NCI-H524 treated with DMSO at 0.1 percent for 48 hours (cell line): ENCODE measurements at places on chromosomes 5 and 9.

- no peak for DNase-seq
Measured at GRCh38 chr9:70951749-70952727, 169.4 kb downstream of the TRPM3 start.

GRCh38 chr5:168261227-168261571, 30.2 kb upstream of the WWC1 start:
- DNase-seq, result no peak

DNA sequence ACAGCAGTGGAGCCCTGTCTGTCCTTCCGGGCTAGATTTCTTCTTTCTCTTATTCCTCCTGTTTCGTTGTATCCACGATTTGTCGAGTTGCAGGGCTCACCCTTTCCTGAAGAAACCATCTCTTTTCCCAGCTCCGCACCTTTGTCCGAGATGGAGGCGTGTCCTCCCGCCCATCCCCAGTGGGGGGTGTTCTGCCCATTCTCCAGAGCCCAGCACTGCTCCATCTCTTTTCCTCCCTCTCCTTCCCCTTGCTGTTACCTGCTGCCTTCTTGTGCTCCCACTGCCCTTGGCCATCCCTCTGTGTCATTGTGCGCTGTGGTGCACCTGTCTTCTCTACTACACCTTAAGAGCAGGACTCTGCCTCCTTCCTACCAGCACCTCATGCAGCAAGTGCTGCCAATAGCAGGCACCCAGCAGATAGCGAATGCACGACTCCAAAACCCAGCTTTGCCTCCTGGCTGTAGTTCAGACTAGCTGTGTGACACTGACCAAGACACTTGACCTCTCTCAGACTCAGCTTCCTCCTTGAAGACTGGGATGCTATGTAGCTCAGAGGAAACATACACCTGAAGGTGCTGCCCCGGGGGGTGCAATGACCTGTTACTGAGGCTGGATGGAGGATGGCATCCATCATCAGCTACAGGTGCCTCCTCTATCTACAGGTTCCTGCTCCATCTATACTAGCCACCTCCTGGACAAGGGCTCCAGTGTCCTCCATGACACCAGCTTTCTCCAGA, 8.9 kb downstream of the OR13J1 start:
- DNase-seq, result no peak

DNA sequence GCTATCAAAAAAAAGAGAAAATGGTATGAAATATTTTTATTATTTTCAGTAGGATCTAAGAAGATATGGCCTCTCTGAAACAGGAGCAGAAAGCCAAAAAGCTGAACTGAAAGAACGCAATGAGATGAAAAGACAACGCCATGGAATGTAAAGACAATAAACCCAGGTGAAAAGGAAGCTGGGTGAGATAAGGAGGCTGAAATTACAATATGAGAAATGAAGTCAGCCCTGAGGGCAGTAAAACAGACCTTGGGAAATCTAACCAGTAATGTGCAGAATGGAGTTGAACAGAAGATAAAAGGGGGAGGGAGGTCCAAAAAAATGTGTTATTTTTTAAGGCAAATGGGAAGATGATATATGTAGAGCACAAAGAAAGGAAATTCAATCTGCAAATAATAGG, 265.3 kb downstream of the ENC1 start:
- DNase-seq, result no peak

DNA sequence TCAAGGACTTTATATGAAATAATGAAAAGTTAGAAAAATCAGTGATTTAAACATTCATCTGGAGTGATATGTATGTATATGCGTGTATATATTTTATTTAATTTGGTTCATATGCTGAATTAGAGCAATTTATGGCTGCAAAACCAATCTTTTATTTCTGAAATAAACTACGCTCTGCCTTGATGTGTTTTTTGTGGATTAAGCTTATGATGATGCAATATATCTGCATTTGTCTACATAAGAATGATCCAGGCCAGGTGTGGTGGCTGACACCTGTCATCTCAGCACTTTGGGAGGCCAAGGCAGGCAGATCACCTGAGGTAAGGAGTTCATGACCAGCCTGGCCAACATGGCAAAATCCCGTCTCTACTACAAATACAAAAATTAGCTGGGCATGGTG, 1842.3 kb upstream of the CDH6 start:
- DNase-seq, result no peak

- no peak for DNase-seq
Measured at GRCh38 chr9:134307674-134308638, 18.3 kb upstream of the RXRA start.
